Right renal pelvis (tissue), 4 donors: ENCODE measurements at places on chromosomes 2 and 18. TPM values are rescaled to one million over a fixed set of nuclear protein-coding genes. Genes with fewer than 3 reads are reported as not detected.

The PCARE gene
- polyA plus RNA-seq, result 0.46 TPM

The TMEM200C gene
- polyA plus RNA-seq, result 1.0 TPM

The HOXD8 gene
- polyA plus RNA-seq, result 239 TPM

The MC4R gene
- 0.18 TPM for polyA plus RNA-seq

The GKN1 gene
- polyA plus RNA-seq, result not detected

The KIF1A gene
- polyA plus RNA-seq, result 13.9 TPM

The HTR2B gene
- 14.6 TPM for polyA plus RNA-seq

The MOGAT1 gene
- not detected for polyA plus RNA-seq

The VWC2L gene
- polyA plus RNA-seq, result 0.10 TPM

The DSC2 gene
- 42.9 TPM for polyA plus RNA-seq

- DNase-seq, result no peak
These were observed 36.6 kb upstream of the NDUFV2 start for GRCh38 chr18:9065864-9066263.

DNA sequence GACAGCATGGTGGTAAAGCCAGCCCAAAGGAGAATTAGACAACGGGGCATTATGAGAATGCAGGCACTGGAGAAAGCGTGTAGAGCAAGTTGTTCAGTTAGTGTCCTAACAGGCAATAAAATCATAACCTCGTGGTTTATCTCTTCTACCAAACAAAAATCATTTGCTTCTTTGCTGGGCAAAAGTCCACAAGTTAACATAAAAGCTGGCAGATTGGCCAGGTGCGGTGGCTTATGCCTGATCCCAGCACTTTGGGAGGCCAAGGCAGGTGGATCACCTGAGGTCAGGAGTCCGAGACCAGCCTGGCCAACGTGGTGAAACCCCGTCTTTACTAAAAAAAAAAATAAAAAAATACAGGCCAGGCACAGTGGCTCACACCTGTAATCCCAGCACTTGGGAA lies 364.1 kb downstream of the SETBP1 start:
- no peak for DNase-seq

DNA sequence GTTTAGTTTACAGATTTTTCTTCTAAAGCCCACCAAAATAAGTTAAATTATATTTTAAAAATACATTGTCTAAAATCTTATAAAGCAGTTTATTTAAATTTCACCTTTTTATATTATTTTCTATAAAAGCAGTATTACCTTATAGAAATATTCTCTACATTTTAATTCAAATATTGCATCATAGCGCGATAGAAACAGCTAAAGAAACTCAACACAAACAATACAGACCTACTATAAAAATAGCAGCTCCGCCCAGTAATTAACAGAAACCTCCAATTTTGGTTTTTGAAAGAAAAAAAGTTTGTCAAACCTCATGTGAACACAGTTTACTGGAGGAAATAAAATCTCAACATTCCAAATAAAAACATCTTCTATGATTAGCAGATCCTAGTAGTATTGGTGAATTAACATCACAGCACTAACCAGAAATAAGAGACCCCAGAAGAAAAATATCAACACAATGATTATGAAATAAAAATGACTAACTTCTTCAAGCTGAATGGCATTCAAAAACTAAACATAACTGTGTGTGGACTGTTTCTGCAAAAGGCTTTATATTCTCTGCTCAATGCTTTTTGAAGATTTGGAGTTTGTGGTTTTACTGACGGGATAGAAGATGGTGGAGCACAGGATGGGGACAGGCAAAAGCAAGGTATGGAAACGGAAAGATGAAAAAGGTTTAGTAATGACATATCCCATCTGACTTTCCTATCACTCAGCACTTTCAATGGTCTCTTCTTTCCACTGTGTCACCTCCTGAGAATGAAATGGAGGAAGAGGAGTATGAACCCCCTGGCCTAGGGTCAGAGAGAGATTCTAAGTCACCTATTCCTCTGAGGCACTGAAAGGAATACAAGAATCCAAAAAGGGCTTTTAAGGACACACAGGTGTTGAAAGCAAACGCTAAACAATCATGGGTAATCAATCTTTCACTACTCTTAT lies 17.5 kb downstream of the MAP4K3 start:
- no peak for DNase-seq

GRCh38 chr2:69322631-69323030 lies 64.4 kb downstream of the GFPT1 start:
- DNase-seq, result no peak

DNA sequence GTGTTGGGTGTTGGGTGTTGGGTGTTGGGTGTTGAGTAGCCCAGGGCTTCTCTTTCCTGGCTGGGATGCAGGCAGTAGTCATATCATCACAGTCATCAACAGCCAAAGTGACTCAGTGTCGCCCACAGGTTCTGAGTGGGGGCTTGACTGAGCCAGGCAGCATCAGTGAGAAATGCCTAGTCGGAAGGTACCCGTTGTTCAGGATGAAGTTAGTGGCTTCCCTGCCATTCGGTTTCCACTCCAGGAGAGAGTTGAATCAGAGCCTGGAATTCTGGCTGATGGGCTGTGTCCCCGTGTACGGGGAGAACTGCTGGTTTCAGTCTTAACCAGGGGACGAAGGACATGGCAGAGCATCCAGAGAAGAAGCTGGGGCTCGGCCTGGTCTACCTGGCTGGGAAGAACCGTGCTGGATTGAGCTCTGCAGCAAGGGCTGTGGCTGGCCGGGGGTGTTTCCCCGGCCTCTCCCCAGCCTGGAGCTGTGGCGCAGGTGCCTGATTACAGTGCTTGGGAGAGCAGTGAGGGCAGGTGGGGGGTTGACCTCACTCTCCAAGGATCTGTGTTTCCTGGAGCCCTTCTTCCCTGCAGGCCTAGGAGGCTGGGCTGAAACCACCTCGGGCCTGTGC lies 49.4 kb downstream of the AGAP1 start:
- DNase-seq, result no peak

GRCh38 chr2:233100192-233100998 lies 40.3 kb downstream of the INPP5D start:
- no peak for DNase-seq

DNA sequence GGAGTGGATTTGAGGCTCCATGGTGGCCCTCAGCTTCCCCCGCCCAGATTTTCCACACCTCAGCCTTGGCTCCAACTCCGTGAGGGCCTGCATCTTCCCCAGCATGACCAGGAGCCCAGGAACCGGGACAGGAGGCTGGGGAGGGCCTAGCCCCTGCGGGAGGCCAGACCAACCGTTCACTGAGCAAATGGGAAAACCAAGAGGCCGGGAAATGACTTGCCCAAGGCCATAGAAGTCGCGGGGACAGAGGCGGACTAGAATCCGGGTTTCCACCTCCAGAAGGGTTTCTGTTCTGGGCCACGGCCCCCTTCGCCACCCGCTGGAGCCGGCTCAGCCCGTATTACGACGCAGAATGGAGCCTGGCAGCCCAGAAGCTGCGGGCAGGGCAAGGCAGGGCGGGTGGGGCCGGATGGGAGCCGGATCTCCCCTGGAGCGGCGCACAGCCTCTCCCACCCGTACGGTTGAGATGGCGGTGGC lies 7.9 kb upstream of the CRYBA2 start:
- no peak for DNase-seq

GRCh38 chr18:23237524-23238151 lies 102.4 kb downstream of the CABLES1 start:
- no peak for DNase-seq

DNA sequence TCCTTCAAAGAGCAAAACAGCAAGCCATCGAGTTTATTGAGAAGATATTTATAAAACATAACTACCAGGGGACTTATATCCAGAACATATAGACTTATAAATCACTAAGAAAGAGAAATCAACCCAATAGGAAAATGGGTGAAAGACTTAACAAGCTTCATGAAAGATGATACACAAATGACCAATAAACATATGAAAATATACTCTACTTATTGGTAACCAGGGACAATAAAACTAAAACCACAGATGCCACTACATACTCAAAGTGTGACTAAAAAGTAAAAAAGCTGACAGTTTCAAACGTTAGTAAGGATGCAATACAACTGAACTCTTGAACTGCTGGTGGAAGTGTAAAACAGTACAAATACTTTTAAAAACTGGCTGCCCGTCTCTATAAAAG lies 154.3 kb downstream of the TMEM163 start:
- DNase-seq, result no peak

DNA sequence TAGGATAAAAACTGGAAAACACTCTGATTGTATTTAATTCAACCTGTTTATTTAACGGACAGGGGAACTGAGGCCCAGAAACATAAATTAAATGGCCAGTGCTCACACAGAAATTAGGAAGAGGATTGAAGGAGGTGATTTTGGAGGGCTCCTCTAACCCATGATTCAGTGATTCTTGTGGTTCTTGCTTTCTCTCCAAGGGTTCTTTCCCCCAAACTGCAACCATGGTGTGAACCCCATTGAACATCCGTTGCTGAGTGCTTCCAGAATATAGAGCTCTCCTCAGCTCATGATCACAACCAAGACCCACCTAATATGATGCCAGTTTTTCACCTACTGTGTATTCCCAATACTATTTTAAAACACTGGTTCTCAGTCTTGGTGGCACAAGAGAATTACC lies 41.4 kb downstream of the BMP10 start:
- DNase-seq, result no peak

- no peak for DNase-seq
These were observed 313.8 kb downstream of the NRXN1 start for GRCh38 chr2:50718146-50718545.

DNA sequence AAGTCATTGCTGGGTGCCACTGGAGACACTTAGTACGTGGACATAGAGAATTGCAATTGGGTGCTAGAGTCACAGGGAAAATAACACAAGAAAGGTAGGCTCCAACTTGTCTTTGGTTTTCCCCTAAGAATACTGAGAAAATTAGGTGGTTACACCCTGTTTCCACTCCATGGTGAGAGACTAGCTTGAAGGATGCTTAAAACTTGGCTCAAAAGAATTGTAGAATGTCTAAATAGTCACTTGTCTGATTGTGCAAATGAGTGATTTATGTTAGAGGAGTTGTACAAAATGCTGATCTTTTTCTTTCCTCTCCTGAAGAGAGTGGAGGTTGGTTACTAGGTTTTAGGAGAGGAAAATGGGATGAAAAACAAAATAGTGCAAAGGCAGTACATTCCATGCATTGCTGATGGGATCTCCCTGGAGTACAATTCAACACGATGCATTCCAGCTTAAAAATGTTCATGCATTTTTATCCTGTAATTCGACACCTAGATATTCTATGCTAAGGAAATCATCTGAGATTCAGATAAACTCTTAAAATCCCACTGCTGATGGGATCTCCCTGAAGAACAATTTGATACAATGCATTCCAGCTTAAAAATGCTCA lies 2.2 kb upstream of the SERPINB12 start:
- peak; percentile 3 for DNase-seq

- no peak for DNase-seq
These were observed 162.2 kb downstream of the PKP4 start for GRCh38 chr2:158618891-158619490.

DNA sequence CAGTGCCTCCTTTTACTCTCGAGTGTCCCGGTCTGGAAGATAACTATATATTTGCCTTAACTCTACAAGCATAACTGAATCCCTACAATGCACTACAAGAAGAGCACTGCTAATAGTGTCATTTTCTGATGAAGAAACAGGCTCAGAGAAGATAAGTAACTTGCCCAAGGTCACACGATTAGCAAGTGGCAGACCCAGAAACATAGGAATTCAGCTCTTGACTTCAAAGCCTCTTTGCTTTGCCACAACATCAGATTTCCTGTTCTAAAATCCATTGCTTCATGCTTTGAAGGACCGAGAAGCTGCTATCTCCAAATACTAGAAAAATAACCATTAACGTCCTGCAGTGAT lies 65.6 kb downstream of the HS1BP3 start:
- no peak for DNase-seq

DNA sequence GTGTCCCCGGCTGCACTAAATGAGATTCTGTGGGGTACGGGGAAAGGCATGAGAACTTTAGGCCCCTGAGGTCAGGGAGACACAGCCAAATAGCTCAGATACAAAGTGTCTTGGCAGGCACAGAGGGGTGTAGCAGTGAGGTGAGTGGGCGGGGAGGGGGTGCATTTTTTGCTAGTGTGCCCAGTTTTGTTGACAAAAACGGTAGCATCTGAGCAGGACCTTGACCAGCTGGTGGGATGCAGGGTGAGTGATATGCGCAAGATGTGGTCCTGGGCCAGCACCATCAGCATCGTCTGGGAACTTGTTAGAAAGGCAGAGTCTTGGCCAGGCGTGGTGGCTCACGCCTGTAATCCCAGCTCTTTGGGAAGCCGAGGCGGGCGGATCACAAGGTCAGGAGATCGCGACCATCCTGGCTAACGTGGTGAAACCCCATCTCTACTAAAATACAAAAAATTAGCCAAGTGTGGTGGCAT lies 127.3 kb upstream of the LGALSL start:
- no peak for DNase-seq

- DNase-seq, result no peak
These were observed 37.4 kb downstream of the AFF3 start for GRCh38 chr2:100104718-100105677.
